ENCODE measurements at places on chromosomes 11 and 22.

GRCh38 chr11:14519917-14520746 is at the start of gene PSMA1:
Gene PSMA1, minus strand, starts transcription at chr11:14520386. Its CDS starts 87 bp downstream, at chr11:14520299.
- peak; percentile 96 for DNase-seq

- no peak for DNase-seq
Observed at GRCh38 chr11:112179601-112180000, 4.3 kb downstream of the BCO2 start.

DNA sequence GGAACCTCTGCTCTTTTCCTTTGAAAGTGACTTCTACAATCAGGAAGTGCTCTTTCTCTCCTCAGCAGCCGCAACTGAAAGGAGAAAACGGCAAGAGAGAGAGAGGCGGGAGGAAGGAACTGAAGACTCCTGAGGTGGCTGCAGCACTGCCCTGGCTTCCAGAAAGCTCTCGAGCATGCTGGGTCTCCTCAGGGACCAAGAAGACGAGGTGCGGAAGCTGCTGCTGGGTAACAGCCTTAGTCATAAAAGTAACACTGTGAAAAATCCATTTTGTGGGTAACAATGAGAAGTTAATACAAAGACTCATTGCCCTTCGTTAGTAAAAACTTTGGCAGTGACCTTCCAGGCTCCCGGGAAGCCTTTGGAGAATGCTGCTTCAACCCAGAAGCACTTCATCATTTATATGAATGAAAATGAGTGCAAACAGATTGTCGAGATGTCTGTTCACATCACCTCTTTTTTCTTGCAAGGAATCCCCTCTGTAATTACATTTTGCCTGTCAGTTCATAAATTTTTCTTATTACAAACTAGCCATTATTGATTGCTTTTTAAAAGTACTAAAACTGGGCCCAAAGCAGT is 473.4 kb downstream of the SOX6 start:
- DNase-seq = peak; percentile 12

GRCh38 chr11:659532-660085 is 22.5 kb downstream of the DRD4 start:
- DNase-seq = no peak

DNA sequence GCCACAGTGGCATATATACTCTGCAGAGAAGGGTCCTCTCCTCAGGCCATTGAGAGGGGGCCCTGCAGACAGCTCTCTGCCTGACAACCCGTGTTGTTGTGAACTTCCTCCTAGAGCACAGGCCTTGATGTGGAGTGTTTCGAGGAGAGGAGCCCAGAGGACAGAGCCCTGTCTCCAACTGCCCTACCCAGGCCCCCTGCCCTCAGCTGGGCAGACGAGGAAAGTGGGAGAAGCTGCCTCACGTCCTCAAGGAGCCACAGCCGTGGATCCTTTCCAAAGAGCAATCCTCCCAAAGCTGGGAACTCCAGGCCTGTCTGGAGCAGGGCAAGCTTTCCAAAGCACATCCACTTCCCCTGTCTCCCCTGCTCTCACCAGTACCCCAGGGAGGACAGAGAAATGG is 10.7 kb downstream of the LMO1 start:
- no peak for DNase-seq

GRCh38 chr11:99973993-99974392 is 713.1 kb upstream of the ARHGAP42 start:
- DNase-seq = no peak

DNA sequence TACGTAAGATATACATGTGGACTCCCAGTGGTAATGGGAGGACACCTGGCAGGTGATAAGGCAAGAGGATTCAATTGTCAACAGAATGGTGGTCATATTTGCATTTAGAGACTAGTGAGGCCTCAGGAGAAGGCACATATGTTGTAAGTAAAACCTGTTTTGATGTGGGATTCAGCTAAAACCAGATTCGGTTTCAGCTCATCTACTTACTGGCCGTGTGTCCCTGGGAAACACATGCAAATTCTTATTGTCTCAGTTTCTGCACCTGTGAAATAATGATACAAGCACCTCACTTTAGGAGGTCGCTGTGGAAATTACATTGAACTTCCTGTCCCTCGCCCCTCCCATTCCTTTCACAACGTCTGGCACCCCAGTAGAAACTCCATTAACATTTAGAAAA is 78.9 kb upstream of the FIBIN start:
- DNase-seq = no peak

DNA sequence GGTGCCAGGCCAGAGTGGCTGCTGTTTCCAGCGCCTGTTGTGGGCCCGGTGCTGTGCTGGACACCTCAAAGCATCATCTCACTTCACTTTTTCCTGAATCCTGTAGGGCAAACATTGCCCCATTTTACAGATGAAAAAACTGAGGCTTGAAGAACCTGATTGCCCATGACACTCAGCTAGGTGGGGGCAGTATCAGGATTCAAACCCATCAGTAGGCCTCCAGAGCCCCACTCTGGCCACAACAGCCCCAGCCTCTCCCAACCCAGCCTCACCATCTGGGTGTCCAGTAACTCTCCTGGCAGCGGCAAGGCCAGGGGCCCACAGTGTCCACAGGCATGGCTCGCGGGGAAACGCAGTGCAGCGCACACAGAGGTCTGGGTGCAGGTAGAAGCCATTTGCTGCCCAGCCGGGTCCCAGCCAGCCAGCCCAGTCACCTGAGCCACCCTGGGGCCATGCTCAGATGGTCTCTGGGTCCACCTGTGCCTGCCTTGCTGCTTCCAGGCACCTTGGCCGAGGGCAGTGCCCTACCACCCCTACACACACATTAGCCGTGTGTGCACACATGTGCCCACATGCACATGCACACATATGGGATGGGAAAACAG is 11.5 kb downstream of the SLC22A12 start:
- DNase-seq = no peak

DNA sequence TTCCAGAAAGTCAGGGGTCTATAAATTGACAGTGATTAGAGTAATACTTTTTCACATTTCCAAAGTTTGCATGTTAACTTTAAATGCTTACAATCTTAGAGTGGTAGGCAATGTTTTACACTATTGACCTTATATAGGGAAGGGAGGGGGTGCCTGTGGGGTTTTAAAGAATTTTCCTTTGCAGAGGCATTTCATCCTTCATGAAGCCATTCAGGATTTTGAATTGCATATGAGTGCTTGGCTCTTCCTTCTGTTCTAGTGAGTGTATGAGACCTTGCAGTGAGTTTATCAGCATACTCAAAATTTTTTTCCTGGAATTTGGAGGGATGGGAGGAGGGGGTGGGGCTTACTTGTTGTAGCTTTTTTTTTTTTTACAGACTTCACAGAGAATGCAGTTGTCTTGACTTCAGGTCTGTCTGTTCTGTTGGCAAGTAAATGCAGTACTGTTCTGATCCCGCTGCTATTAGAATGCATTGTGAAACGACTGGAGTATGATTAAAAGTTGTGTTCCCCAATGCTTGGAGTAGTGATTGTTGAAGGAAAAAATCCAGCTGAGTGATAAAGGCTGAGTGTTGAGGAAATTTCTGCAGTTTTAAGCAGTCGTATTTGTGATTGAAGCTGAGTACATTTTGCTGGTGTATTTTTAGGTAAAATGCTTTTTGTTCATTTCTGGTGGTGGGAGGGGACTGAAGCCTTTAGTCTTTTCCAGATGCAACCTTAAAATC is 5.3 kb downstream of the MALAT1 start:
- peak; percentile 76 for DNase-seq

DNA sequence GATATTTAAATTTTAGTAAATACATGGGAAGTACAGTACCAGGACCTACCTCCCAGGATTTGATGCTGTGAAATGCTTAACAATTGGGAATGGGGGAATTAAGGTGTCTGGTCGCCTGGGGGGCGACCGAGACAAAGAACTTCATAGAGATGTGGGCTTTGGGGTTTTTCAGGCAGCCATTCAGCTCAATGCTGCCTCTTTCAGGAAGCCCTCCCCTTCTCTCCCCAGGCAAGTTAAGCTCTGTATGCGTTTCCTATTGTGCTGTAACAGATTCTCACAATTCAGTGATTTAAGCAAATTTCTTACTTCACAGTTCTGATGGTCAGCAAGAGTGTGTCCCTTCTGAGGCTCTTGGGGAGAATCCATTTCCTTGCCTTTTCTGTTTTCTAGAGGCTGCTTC is 53.8 kb downstream of the KIAA1671 start:
- no peak for DNase-seq

GRCh38 chr22:25754527-25755202 is 12.7 kb downstream of the MYO18B start:
- DNase-seq = no peak

GRCh38 chr11:86636275-86636674 is 36.1 kb downstream of the ME3 start:
- DNase-seq = peak; percentile 88

DNA sequence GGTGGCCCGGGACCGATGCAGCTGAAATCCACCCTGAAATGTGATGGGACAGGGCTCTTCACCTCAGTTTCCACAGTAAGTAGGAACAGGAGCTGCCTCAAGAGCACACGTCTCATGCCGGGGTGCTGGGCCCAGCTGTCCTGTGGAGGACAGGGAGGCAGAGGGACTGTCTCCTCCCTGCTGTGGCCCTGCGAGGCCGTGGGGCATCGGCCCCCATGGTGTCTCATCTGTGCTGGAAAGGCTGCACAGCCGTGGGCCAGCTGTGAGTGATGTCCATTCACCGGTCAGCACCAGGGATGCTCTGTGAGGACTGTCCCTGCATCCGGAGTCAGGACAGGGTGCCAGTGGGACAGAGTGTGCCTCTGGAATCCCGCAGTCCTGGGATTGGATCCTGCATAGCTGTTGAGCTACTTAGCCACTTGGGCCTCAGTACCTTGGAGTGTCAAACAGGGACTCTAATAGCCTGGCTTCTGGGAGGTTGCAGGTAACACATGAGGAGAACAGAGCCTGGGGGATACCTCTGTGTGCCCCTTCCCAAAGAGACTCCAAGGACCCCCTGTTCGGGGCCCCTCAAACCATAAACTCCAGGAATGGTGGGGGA is 16.5 kb downstream of the TRPM5 start:
- no peak for DNase-seq

DNA sequence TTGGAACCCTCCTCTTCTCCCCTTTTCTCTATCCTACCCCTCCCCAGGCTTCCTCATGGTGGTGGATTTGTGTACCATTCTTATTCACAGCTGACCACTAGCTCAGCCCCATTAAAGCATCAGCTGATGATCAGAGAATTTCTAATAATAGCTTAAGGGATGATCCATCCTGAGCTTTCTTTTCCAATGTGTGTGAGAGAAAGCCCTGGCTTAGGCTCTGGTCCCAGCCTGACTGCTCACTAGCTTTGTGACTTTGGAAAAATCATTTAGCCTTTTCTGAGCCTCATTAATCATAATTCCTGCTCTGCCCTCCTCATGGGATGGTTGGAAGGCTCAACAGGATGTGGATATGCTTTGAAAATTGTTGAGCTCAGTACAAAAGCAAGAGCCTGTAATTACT is 26.3 kb upstream of the CCDC90B start:
- DNase-seq = no peak

- no peak for DNase-seq
Observed at GRCh38 chr11:11380883-11381282, 27.8 kb upstream of the CSNK2A3 start.
